ENCODE measurements at places on chromosomes 4 and X. TPM values are rescaled to one million over a fixed set of nuclear protein-coding genes. Genes with fewer than 3 reads are reported as not detected.

DNA sequence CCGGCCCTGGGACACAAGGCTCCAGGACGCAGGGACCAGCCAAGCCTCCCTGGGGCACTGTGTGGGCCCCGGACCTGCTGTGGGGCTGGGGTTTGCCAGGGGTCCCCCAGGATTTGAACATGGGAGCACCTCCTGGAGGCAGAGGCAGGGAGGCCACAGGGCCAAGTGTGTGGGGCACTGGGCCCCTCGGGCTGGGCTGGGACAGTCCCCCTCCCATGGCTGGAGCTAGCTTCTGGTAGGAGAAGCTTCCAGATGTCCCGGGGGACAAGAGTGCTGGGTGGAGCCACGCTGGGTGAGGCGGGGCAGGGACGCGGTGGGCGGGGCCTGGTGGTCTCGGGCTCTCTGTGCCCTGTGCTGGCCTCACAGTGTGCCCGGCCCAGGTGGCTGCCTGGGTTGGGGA lies 18.6 kb downstream of the FGFRL1 start:
- DNase-seq: no peak

DNA sequence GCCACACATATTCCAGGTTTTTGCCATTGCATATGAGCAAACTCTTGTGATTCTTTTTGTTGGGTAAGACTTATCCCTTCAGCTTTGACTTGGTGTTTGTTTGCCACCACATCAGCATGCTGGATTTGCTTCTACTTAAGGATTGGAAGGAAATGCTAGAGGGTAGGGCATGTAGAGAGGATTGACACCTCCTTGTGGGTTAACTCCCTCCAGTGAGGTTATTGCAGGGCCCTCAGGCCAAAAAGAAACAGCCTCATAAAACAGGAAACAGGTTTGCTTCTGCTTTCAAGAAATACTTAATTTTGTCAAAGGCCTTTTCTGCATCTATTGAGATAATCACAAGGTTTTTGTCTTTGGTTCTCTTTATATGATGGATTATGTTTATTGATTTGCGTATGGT lies 15.2 kb upstream of the INPP4B start:
- no peak for DNase-seq

GRCh38 chr4:179671609-179672008 lies 2229.4 kb upstream of the AGA start:
- no peak for DNase-seq

Gene GAB3
- 0.95 TPM for total RNA-seq

Gene NSUN7
- total RNA-seq: not detected

Gene DCX
- not detected for total RNA-seq

GRCh38 chrX:136920001-136920400 lies 39.5 kb upstream of the RBMX start:
- DNase-seq: no peak

DNA sequence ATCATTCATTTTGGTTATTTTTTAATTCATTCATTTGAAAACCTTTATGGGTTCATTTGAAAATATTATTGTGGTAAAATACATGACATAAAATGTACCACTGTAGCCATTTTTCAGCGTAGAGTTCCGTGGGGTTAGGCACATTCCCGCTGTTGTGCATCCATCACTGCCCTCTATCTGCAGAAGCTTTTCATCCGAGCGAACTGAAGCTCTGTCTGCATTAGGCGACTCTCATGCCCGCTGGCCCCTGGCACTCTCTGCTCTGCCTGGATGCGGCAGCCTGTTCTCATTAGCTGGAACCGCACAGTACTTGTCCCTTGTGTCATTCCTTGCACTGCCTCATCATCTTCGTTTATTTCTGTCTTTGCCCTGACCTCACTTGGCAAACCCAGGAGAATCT lies 17.5 kb downstream of the CFAP99 start:
- DNase-seq: no peak

DNA sequence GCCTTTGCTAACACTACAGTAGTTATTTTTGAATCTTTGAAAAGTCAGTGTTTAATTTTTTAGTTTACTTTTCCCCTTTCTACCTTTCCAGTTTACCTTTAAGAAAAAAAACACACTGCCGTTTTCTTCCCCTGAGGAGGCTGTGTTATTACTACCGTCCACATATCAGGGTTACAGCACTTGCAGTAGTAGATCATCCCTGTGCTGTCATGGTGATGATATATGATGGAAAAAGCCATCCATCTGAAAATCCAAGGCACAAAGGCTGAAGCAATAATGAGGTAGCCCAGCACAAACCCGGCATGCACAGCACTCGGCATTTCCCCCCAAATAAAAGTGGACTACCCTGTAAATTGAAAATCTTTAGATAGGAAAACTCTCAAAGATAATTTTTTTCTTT lies 258.7 kb downstream of the CXXC4 start:
- DNase-seq: no peak

Gene GC
- not detected for total RNA-seq

- peak; percentile 29 for DNase-seq
Observed at GRCh38 chrX:153687121-153688039, at the start of gene SLC6A8. Gene SLC6A8 (plus strand): TSS chrX:153687926. CDS start chrX:153688575, 649 bp downstream.

Measured in SJSA1 (cell line).